ENCODE measurements at places on chromosomes 3 and 15.

DNA sequence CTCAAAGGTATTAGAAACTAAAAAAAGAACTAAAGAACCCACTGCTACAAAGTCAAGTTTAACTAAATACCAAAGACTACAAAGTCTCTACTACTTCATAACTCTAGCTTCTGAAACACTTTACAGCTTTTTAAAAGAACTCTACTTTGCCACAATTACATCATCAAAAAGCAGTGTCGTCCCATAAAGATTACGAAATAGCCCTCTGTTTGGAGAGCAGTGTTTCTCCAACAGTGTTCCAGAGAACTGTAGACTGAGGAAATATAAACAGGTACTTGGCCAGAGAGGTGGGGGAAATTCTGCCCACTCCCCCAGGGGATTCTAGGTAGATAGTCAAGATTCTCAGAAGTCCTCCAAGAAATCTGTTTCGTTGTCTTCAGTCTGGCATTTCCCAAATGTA is 225.6 kb downstream of the PDZRN3 start:
- DNase-seq = no peak

GRCh38 chr15:96108405-96108804 is 222.1 kb upstream of the NR2F2 start:
- DNase-seq = no peak

DNA sequence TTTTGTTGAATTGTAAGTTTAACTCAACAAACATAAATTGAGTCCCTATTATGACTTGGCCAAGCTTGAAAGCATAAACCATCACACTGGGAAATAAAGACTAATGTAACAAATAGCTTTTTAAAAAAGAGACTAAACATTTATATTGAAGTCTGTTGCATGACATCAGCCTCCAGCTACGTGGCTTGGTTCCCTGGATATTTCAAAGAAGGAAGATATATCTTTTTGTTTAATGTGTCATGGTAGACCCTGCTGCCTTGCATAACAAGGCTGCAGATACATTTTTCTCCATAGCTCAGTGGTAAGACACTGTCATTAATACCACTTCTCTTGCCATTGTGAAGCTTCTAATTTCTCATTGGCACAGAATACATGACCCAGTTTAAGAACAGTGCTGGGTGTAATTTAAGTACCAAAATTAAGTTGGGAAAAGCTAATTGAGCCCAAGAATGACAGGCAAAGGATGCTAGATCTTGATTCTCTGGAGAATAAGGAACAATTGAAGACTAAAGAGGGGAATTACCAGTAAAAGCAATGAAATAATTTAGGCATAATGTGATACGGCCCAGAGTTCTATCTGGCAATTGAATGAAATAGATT is 14.0 kb downstream of the RCN2 start:
- no peak for DNase-seq

GRCh38 chr15:70856884-70857561 is 3.1 kb upstream of the LARP6 start:
- peak; percentile 19 for DNase-seq

DNA sequence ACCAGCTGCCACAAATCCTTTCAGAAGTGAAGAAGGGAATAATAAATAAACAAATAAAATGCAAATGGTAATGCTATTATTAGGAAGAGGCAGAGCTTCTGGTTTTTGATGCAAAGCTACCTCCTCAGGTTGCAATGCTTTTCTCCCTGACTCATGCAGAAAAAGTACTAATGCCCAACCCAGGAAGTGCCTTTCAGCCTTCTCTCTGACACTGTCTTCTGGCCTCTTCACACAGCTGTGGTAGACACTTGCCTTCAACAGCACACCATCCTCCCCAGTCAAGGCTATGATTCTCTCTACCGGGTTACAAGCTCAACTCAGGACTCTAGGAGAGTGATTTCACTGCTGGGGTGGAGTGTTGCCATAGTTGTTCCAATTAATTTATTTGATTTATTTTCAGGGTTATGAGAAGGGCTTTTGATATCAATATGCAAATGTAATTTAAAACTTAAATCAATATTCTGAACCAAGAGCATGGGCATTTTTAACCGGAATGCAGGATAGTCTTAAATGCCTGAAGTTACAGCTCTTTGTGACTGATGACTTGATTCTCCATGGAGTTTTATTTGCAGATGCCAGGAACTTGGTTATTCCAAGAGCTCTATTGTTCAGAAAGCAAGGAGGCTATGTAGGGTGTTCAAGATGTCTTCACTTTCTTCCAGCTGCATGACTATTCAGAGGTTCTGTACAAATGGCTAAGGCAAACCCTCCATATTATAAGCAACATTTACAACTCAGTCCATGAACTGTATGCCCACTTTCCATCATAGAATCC is 27.1 kb upstream of the GALNT15 start:
- no peak for DNase-seq

DNA sequence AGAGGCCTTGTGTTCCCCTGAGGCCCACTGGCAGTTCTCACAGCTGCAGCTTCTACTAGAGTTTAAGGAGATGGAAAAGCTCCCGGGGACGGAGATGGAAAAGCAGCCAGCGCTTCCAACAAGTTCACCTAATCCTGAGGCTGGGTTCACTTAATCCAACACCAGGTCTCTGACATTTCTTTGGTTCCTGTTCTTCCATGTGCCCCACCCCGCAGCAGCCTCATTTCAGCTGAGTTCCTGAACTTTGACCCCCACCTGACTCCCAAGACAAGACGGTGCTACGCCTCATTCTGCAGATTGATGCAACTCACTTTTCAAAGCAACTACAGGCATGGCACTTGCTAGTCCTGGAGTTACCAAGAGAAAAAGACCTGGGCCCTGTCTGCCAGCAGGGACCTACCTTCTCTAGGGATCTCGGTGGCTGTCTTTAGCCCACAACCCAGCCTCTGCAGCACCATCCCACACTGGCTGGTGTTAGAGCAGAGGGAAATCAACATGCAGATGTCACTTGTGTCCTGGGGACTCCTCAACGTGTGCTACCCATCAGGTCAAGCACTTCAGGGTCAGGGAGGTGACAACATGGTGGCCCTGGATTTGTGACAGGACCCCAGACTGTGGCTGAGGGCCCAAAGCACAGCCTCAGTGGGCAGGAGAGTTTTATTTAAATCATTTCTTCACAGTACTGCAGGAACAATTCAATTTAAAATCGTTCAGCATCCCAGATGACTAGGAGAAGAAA is 406.1 kb downstream of the VPS13C start:
- DNase-seq = no peak

DNA sequence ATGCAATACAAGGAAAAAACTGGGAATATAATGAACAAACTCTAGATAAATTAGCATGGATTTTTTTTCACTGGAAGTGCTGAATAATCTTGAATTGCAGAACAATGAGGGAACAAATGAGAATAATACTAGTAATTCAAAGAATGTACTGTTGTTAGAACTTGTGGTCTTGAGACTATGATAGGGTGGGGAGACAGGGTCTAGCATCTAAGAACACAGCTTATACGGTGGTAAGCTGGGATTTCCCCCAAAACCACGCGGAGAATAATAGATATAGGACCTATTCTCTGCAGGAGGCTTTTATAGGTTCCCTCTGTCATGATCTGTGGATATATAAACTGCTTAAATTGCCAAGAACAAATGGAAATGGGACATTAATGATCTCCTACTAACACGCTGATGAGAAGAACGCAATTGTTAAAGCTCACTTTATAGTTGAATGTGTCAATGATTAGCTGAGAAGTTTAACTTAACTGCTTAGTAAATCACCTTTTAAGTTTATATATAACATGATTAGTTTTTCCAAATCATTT is 692.3 kb downstream of the ZPLD1 start:
- DNase-seq = no peak

DNA sequence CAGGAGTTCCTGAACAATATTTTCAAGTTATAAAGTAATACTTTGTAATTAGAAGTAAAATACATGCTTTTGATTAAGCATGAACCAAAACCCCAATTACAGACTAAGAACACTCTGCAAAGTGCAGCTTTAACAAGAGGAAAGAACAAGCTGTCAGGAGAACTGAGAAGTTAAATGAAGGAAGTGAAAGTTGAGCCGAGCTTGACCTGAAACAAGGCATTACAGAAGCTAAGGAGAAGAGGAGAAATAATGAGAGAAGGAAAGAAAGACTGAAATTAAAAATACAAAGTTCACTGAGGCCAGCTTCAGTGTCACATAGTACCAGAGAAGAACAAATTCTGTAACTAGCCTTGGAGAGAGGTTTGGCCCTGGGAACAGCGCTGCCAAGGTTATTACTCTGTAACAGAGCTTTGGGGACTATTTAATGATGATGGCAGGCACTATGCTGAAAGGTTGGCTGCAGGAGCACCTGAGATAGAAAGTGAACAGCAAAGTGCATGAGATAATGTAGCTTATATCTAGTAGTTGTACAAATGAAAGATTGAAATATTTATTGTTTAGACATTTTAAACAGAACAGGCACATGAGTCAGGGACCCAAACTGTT is 241.9 kb upstream of the PEX5L start:
- DNase-seq = no peak

DNA sequence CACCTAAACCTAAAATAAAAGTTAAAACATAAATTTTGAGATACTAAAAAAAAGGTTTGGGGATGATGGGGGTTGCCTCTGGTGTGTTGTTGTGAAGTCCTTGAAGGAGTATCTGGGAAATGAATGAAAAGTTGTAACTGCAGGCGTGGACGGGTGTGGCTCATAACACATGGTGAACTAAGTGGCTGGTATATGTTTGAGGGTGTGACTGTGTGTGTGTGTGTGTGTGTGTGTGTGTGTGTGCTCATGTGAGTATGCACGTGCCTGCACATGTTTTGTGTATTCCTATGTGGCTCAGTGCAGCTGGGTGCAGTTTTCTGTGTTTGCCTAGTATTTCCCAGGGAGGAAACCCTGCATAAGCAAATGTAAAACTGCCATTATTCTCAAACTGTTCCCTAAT is 229.9 kb upstream of the TRIM42 start:
- DNase-seq = no peak

DNA sequence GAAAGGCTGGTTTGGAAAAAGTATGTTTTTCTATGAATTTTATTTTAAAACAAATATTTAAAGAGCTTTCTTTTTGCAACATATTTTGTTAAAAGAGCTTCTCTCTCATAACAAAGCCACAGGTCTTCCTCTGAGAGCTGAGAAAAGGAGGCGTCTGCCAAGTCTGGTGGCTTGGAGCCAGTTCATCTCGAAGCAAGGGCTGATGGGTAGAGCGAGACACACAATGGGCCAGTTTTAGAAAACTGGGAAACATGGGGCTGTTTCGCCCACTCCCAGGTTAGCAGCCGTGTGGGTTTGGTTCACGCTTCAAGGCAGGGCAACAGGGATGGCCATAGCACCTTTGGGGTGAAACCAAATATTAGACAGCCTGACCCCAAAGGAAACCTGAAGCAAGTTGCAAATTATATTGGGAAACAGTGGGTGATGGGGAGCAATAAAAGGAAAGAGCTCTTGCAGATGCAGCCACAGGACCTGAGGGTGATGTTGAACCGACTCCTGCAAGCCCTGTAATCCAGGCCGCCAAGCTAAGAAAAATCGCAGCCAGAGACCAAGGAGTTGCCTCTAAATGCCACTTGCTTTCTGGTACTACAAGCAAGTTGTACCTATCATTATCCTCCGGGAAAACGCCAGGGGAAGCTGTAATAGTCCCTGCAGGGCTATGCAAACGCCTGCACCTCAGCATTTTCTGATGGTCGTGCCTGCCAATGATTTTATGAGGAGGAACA is 88.4 kb upstream of the GALNT15 start:
- DNase-seq = no peak

GRCh38 chr15:39728845-39729244 is 53.8 kb downstream of the FSIP1 start:
- DNase-seq = no peak

- DNase-seq = no peak
Measured at GRCh38 chr3:83890039-83890762, 1068.6 kb upstream of the CADM2 start.

- no peak for DNase-seq
Measured at GRCh38 chr15:67009576-67010569, 55.5 kb upstream of the SMAD3 start.

DNA sequence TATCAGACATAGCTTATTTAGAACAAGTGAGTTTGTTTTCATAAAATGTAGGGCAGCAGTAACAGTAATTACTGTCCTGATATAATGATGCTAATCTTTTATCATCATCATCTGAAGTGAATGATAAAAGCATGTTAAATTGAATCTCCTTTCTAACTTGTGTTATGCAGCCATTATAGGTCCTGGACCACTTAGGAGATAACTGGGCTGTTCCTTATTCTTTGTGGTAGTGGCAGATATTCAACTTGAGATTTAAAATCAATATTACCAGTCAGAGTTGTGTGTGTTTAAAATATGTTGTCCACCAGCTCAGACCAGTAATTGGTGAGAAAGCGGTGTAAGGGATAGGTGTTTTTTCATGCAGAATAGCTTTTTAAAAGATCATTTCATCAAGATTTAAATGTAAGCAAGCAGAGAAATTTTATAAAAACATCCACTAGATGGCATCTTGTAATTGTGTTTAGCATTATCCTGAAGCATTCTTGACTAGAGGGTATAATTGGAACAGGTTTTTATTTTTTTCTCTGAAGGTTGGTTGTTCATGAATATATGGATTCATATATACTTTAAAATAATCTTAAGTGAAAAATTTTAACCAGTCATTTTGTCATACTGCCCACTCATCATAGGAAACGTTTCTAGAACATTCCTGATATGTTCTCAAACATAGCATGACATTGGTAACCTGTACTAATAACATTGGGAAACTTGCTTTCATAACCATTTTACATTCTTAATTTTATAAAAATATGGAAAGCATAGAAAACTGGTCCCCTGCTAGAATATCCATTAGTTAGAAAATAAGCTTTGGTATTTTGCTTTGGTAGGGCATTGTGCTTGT is 153.9 kb downstream of the BBX start:
- peak; percentile 66 for DNase-seq

DNA sequence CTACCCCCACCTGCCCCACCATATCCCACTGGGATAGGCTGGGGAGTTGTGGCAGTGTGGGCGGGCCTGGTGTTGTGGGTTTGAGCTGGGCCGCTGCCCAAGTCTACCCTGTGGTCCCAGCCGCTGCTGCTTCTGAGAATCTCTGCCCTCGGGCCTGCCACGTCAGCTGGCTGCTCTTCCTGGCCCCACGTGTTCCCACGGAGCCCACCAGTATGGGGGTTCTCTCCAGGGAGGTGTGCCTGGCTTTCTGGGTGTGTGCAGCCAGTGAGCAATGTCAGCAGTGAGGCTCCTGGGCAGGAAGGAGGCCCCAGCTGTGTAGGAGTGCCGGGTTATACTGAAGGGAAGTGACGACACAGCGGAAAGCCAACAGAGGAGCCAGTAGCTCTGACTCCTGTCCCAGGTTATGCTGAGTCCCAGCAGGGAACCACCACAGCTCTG is 10.5 kb downstream of the GNAI2 start:
- peak; percentile 60 for DNase-seq

- peak; percentile 59 for DNase-seq
Measured at GRCh38 chr3:49132437-49133225, at the start of gene LAMB2. Gene LAMB2, minus strand, starts transcription at chr3:49133050. Its CDS starts 183 bp downstream, at chr3:49132867.

DNA sequence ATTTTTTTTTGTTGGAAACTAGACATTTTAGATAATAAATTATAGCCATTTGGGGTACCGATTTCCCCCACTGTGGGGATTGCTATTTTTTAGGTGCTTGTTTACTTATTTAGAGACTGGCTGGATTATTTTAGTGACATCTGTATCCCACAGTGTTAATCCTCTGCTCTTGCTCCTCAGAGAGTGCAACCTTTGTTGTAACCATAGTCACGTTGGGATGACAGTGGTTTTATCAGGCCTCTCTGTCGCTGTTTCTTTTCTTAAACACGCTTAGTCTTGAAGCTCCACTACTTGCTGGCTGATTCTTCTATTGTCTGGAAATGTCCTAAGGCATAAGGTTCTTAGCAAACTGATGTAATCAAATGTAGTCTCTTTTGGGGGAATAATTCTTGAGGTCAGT is 451.6 kb upstream of the SEMA6D start:
- no peak for DNase-seq
